ENCODE measurements at places on chromosomes 7 and 10. TPM values are rescaled to one million over a fixed set of nuclear protein-coding genes. Genes with fewer than 3 reads are reported as not detected.

The MKX gene
- polyA plus RNA-seq = 0.99 TPM

The CFAP69 gene
- 3.1 TPM for polyA plus RNA-seq

The ASB10 gene
- not detected for polyA plus RNA-seq

The FAM131B gene
- polyA plus RNA-seq = 0.16 TPM

The TAC1 gene
- 0.08 TPM for polyA plus RNA-seq

The CHAT gene
- not detected for polyA plus RNA-seq

Data from esophagus (tissue), 2 donors.